ENCODE measurements at places on chromosomes 4 and X. TPM values are rescaled to one million over a fixed set of nuclear protein-coding genes. Genes with fewer than 3 reads are reported as not detected.

Gene GAGE12J
- not detected for total RNA-seq

Gene CYBB
- 127 TPM for total RNA-seq

Gene PF4V1
- not detected for total RNA-seq

Gene AMOT
- total RNA-seq, result 5.2 TPM

Gene PDLIM3
- 0.07 TPM for total RNA-seq

Gene TEX13B
- not detected for total RNA-seq

Gene UGT2B11
- total RNA-seq, result not detected

Gene HSFX2
- 1.9 TPM for total RNA-seq

DNA sequence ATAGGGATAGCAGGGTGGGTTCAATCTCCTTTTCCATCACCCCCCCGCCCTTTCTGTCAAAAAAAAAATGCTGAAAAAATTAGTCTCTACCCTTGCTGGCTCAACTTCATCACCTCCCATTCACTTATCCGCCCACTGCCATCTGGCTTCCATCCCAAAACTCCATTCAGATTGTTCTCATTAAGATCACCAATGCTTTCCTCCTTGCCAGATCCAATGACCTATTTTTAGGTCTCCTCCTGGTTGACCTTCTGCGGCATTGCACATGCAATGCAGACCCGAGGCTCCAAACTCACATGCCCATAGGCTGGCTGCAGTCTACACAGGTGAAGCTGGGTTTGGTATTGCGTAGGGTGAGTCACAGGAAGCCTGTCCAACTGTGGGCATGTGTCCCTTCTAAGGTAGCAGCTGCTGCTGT is 21.1 kb upstream of the STIM2 start:
- H3K27ac ChIP-seq, result no peak overlapping the region
- peaks cover 3% of the 10 kb centered on the region for H3K4me1 ChIP-seq
- H3K27me3 ChIP-seq, result no peaks in the 10 kb centered on the region
- no peak for DNase-seq
- no peak overlapping the region for H3K4me3 ChIP-seq

DNA sequence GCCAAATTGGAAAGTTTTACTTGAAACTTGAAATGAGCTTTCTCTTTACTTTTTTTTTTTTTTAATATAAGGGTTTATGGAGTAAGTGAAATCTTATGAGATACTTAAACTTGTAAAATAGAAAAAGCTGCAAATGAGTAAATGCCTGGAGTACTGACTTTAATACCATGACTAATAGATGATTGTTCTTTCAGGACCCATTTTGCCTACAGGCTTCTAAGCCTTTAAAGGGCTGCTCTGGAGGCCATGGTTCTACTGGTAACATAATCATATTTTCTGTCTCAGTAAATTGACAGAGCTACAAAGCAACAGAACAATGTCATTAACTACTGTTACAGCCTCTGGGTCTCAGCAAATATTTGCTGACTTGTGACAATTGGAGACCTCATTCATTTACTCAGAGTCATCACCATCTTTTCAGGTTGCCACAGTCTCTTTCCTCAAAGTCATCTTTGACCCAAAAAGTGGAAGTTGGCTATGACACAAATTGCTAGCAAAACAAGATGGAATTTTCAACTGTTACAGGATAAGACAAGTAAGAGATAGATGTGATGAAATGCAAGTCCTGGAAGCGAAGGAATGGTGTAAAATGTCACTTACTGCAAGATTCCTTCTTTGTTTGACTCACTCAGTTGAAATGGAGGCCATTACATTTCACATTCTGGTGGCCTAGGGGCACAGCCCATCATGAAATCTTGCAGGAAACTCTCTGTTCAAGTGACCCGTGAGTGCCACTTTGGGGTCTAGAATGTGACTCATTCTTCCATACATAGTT is 132.7 kb downstream of the BTC start:
- H3K4me1 ChIP-seq, result no peaks in the 10 kb centered on the region
- H3K27me3 ChIP-seq, result no peaks in the 10 kb centered on the region
- DNase-seq, result no peak
- H3K4me3 ChIP-seq, result no peak overlapping the region

GRCh38 chr4:47711646-47712045 is 126.2 kb downstream of the CORIN start:
- no peak overlapping the region for H3K27ac ChIP-seq
- H3K27me3 ChIP-seq, result no peaks in the 10 kb centered on the region
- no peak for DNase-seq
- no peaks in the 10 kb centered on the region for H3K4me1 ChIP-seq
- H3K36me3 ChIP-seq, result no peaks in the 10 kb centered on the region

GRCh38 chr4:8911316-8912088 is 39.9 kb upstream of the HMX1 start:
- H3K36me3 ChIP-seq, result no peaks in the 10 kb centered on the region
- no peaks in the 10 kb centered on the region for H3K4me1 ChIP-seq
- no peaks in the 10 kb centered on the region for H3K27me3 ChIP-seq
- H3K27ac ChIP-seq, result no peak overlapping the region
- no peak overlapping the region for H3K4me3 ChIP-seq

DNA sequence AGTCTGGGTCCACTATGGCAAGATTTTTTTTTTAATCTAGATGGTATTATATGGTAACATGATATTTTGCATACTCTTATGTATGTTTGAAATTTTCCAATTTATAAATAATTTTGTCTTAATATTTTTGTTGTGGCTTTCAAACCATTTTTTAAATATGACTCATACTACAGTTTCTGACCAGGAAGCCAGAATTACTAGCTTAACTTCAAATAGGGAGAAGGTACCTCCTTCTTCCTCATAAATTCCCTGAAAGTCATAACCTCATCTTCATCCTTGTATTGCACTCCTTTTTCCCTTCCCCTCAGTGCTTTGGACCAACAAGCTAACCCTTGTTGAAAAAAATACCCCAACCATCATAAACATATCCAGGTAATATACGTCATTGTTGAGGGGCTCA is 21.6 kb downstream of the ARAP2 start:
- peaks cover 14% of the 10 kb centered on the region for H3K4me1 ChIP-seq
- no peaks in the 10 kb centered on the region for H3K27me3 ChIP-seq
- H3K36me3 ChIP-seq, result no peaks in the 10 kb centered on the region
- H3K27ac ChIP-seq, result no peak overlapping the region
- no peak for DNase-seq
- H3K4me3 ChIP-seq, result no peak overlapping the region

- H3K4me1 ChIP-seq, result peaks cover 32% of the 10 kb centered on the region
- H3K27ac ChIP-seq, result peak overlapping the region; percentile 24
- H3K4me3 ChIP-seq, result no peak overlapping the region
- peak; percentile 25 for DNase-seq
Measured at GRCh38 chrX:19805046-19805690, 82.2 kb downstream of the SH3KBP1 start.

DNA sequence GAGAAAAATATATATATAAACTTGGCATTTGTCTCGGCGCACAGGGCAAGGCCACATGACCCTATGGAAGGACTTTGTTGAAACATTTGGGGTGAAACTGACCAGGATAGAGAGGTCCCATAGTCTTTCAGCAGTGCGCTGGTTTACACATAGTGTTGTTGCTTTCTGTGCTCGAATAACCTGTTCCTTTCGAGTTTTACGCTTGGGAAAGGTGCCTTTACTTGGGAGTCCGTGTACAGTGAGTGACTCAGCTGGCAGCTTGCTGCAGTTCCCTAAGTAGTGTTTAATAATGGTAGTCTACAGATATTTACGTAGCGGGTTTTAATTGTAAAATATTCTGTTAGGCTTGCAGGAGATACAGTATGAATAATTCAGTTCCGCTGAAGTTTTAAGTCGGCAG is 578 bp downstream of the APOOL start:
- H3K4me1 ChIP-seq, result peaks cover 6% of the 10 kb centered on the region
- H3K36me3 ChIP-seq, result no peaks in the 10 kb centered on the region
- H3K27ac ChIP-seq, result peak overlapping the region; percentile 67
- H3K4me3 ChIP-seq, result peak overlapping the region; percentile 67
- no peaks in the 10 kb centered on the region for H3K27me3 ChIP-seq
- no peak for DNase-seq

DNA sequence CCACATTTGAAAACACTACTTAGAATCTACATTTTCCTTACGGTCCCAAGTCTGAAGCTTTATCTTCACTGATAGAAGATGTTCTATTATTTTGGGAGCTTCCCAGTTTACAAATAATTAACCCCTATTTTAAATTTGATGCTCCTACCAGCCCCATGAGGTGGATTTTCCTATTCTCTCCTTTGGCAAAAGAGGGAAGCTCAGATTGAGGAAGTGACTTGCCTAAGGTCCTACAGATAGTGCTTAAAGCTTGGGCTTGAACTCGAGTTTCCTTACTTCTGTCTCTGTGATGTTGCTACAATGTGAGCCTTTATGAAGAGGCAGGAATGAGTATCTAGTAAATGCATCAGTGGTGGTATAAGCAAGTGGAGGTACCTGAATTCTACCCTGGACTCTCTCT is 27.5 kb downstream of the HEPH start:
- H3K36me3 ChIP-seq, result no peaks in the 10 kb centered on the region
- no peak overlapping the region for H3K4me3 ChIP-seq
- H3K27me3 ChIP-seq, result no peaks in the 10 kb centered on the region
- no peak overlapping the region for H3K27ac ChIP-seq
- no peak for DNase-seq

- H3K27ac ChIP-seq, result peak within 1 kb of the TSS; percentile 83
- peaks cover 36% of the 10 kb centered on the region for H3K4me1 ChIP-seq
- peak; percentile 100 for DNase-seq
- H3K27me3 ChIP-seq, result no peaks in the 10 kb centered on the region
Measured at GRCh38 chr4:152535903-152536544, at the start of gene FBXW7. Gene FBXW7, minus strand, starts transcription at chr4:152536092. Its CDS starts 124,289 bp downstream, at chr4:152411803.

DNA sequence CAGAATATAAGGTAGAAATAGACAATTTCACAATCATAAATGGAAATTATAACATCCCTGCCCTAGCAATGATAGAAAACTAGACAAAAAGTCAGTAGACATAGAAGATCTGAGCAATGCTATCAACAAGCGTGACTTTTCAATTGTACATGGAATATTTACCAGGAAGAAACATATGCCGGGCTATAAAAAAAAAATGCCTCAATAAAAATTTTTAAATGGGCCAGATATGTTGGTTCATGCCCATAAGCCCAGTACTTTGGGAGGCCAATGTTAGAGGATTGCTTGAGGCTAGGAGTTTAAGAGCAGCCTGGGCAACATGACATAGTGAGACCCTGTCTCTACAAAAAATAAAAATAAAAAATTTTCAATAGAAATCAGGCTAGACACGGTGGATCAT is 5.3 kb upstream of the MTNR1A start:
- no peak overlapping the region for H3K4me3 ChIP-seq
- H3K4me1 ChIP-seq, result no peaks in the 10 kb centered on the region
- no peaks in the 10 kb centered on the region for H3K36me3 ChIP-seq
- no peak overlapping the region for H3K27ac ChIP-seq
- no peaks in the 10 kb centered on the region for H3K27me3 ChIP-seq

DNA sequence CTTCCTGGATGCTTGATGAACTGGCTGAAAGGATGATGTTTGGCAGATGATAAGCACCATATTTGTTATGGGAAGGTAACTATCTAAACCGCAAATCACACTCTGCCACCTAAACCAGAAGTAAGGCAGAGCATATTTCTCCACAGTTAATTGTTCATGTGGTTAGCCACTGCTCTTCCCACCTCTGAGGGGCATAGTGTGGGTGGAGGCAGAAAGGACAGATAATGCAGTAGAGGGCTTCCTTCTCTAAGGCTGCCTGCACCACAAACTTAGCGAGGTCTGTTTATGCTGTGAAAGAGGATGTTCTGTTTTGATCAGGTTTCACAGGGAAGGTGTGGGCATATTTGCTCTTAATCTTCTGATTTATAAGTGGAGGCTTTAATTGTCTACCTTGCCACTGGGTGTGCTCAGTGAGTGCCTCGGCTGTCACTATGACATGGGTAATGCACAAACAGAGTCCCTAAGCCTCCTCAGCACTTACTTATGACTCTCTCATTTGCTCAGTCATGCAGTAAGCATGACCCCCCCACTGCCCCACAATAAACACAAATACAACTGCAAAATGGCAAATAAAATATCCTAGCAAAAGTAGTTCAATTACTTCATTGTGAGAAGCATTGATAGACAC is 401.0 kb downstream of the TMA16 start:
- no peaks in the 10 kb centered on the region for H3K27me3 ChIP-seq
- H3K4me3 ChIP-seq, result no peak overlapping the region
- H3K36me3 ChIP-seq, result no peaks in the 10 kb centered on the region

GRCh38 chr4:188780686-188781085 is 641.4 kb downstream of the TRIML1 start:
- H3K27ac ChIP-seq, result no peak overlapping the region
- H3K4me3 ChIP-seq, result no peak overlapping the region
- H3K27me3 ChIP-seq, result no peaks in the 10 kb centered on the region
- no peaks in the 10 kb centered on the region for H3K36me3 ChIP-seq

DNA sequence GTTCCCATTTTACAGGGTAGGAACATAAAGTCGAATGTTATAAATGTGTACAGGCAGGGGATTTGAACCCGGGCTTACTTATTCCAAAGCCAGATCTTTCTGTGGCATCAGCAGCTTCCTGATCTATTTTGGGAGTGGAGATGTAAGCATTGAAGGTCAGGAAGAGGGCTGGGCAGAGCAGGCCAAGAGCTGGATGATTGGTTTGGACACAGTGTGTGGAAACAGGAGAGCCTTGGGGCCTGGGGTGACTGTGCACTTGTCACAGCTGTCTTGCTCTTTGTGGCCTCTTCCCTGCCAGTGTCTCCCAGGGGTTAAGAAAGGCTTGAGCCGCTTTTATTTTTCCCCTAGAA is 127.9 kb upstream of the ENPP6 start:
- H3K36me3 ChIP-seq, result no peaks in the 10 kb centered on the region
- DNase-seq, result no peak
- H3K4me3 ChIP-seq, result no peak overlapping the region
- H3K4me1 ChIP-seq, result peaks cover 85% of the 10 kb centered on the region
- H3K27me3 ChIP-seq, result no peaks in the 10 kb centered on the region

GRCh38 chr4:60962286-60962685 is 237.8 kb upstream of the ADGRL3 start:
- no peak overlapping the region for H3K27ac ChIP-seq
- no peaks in the 10 kb centered on the region for H3K4me1 ChIP-seq

DNA sequence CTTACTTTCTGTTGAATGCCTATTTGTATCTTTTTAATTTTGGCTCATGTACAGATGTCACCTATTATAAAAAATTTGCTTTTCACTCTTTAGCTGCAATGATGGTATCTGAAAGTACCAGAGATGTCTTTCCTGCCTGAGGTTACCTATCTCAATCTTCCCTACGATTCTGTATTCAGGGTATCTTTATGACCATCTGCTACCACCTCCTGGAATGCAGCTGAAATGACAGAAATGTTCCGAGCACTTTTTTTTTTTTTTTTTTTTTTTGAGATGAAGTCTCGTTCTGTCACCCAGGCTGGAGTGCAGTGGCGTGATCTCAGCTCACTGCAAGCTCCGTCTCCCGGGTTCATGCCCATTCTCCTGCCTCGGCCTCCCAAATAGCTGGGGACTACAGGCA is 136.4 kb downstream of the REPS2 start:
- peak; percentile 2 for DNase-seq
- H3K27me3 ChIP-seq, result no peaks in the 10 kb centered on the region
- no peak overlapping the region for H3K27ac ChIP-seq
- H3K36me3 ChIP-seq, result no peaks in the 10 kb centered on the region

GRCh38 chr4:28435314-28435713 is 1574.7 kb downstream of the STIM2 start:
- H3K27me3 ChIP-seq, result no peaks in the 10 kb centered on the region
- H3K4me3 ChIP-seq, result no peak overlapping the region
- DNase-seq, result no peak
